ENCODE measurements at places on chromosomes 5 and 9. TPM values are rescaled to one million over a fixed set of nuclear protein-coding genes. Genes with fewer than 3 reads are reported as not detected.
A peak's percentile ranks its signal among the peaks of the same experiment; 100 is the strongest.

Gene UBTD2
- 38.8 TPM for total RNA-seq

DNA sequence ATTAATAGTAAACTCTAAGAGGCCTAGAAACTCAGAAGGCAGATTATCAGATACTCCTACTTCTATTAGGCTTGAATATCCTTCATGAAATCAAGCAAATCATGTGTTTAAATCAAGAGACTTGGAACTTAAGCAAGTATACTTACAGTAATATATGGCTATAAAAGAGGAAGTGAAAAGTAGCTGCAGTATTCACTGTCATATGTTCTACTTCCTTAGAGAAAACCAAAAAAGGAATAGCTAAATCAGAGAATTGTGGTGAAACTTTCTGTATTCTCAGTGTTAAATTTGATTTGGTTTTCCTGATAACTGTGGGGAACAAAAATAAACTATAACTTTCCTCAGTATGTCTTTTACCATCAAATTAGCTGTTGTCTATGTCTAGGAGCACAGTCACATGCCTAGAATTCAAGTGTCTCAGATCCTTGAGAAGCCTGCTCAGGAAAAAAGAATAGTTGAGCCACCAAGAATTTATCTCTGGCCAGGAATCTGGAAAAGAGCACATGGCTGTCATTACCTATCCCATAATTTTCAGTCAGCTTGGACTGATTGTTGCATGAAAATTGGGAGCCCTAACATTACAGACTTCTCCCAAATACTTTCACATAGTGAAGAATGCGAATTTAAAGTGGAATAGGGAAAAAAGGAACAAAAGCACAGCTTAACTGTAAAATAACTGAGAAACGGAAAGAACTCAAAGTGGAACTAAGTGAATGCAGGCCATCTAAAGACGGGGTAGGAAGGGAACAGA is 1.7 kb downstream of the FKBP15 start:
- H3K4me3 ChIP-seq: peak overlapping the region; percentile 97
- DNase-seq: no peak
- H3K27ac ChIP-seq: no peak overlapping the region

- no peak overlapping the region for H3K4me3 ChIP-seq
- H3K27me3 ChIP-seq: peaks cover 3% of the 10 kb centered on the region
- H3K27ac ChIP-seq: no peak overlapping the region
Observed at GRCh38 chr5:80284720-80285119, 28.9 kb upstream of the SERINC5 start.

DNA sequence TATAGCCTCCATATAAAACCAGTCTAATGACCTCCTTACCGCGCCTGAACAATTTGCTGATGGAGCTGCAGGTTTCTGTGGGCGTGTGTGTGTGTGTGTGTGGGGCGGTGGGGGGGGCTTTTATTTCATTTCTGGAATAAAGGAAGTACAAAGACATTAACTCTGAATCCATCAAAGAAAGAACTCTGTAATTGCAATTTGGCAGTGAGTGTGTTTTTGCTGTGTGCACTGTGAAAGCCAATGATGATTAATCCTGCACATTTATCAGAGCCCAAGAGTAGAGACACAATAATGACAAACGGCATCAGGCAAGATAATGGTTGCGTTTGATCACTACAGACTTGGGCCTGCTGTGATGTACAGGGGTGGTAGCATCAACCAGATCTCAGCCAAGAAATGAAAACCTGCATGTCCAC is 29.3 kb upstream of the NDFIP1 start:
- H3K4me3 ChIP-seq: no peak overlapping the region
- H3K27me3 ChIP-seq: no peaks in the 10 kb centered on the region
- no peaks in the 10 kb centered on the region for H3K36me3 ChIP-seq
- H3K27ac ChIP-seq: no peak overlapping the region

Gene PRKAA1
- 95.4 TPM for total RNA-seq

DNA sequence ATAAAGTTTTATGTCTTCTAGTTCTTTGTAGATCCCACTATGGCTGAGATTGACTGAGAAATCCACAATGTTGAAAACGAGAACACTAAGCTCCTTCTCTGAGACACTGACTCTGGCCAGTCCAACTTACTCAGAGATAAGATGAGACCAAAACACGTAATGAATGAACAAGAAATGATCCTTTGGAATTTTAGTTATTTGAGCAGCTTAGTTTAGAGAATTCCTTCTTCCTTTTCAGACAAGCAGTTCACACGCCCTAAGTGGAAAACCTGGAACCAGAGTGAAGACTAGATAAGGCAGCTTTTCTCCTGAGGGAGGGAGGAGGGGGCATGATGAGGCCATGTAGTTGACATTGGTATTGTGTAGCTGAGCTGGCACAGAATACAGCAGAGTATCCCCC is 139.6 kb downstream of the GABRB2 start:
- no peaks in the 10 kb centered on the region for H3K36me3 ChIP-seq
- no peak overlapping the region for H3K27ac ChIP-seq
- DNase-seq: no peak
- H3K4me1 ChIP-seq: no peaks in the 10 kb centered on the region
- H3K27me3 ChIP-seq: no peaks in the 10 kb centered on the region

Gene TMEM171
- not detected for total RNA-seq

GRCh38 chr9:93660352-93661046 is 84.1 kb downstream of the PHF2 start:
- no peak overlapping the region for H3K27ac ChIP-seq
- no peak overlapping the region for H3K4me3 ChIP-seq
- H3K36me3 ChIP-seq: peaks cover 14% of the 10 kb centered on the region

Gene INSL6
- total RNA-seq: not detected

DNA sequence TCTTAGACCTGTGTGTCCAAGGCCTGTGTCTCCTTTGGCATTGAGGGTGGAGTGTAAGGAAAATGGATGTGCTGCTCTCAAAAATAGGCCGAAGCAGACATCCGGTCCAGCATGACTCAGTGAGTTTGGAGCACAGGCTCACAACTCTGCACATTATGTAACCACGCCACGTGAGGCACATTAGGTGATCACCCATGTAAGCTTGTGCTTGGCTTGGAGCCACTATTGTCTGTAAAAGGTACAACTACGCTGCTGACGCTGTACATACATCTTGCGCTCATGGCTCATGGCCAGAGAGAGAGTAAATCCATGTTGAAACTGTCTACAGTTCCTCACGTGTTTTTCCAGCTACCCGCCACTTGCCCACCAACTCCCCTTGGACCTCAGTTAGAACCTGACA is 177.5 kb downstream of the PDE4D start:
- peaks cover 9% of the 10 kb centered on the region for H3K36me3 ChIP-seq
- no peak for DNase-seq
- H3K27ac ChIP-seq: no peak overlapping the region
- H3K4me1 ChIP-seq: no peaks in the 10 kb centered on the region
- H3K27me3 ChIP-seq: peaks cover 3% of the 10 kb centered on the region

DNA sequence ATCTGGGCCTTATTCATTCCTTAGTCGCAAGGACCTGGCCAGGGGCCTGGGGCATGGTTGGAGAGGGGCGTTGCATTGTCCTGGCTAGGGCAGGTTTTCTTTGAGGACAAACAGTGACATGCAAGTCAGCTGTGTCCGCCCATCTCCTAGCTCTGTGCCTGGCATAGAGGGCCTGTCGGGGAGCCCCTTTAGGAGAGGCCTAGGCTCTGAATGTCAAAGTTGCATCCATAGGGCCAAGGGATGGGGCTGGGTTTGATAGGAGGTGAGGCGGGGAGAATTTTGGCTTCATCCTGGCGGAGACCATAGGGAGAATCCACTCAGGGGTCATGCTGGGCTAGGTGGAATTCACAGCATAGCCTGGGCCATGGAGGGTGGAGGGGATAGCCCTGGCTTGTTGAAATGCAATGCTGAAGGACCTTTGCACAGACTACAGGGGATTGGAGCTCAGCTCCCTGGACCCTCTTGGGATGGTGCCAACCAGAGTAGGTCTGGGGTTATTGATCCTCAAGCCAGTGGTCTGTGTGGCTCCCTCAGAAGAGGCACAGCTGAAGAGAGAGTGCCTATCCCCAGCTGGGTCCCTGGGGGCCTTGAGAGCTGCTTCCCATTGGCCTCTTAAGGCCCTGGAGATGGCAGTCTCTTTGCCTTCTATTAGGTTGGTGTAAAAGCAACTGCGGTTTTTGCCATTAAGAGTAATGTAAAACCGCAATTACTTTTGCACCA is 104.0 kb downstream of the RGS3 start:
- peaks cover 27% of the 10 kb centered on the region for H3K27me3 ChIP-seq
- H3K27ac ChIP-seq: no peak overlapping the region
- H3K4me1 ChIP-seq: peaks cover 46% of the 10 kb centered on the region

GRCh38 chr9:110979636-110980035 is 58.6 kb downstream of the LPAR1 start:
- peaks cover 33% of the 10 kb centered on the region for H3K4me1 ChIP-seq
- H3K27ac ChIP-seq: peak overlapping the region; percentile 74
- no peaks in the 10 kb centered on the region for H3K36me3 ChIP-seq
- H3K27me3 ChIP-seq: peaks cover 2% of the 10 kb centered on the region
- DNase-seq: no peak

- H3K4me1 ChIP-seq: peaks cover 6% of the 10 kb centered on the region
- no peaks in the 10 kb centered on the region for H3K27me3 ChIP-seq
- H3K27ac ChIP-seq: no peak overlapping the region
- peak; percentile 17 for DNase-seq
Observed at GRCh38 chr5:127562252-127562651, 44.8 kb downstream of the PRRC1 start.

DNA sequence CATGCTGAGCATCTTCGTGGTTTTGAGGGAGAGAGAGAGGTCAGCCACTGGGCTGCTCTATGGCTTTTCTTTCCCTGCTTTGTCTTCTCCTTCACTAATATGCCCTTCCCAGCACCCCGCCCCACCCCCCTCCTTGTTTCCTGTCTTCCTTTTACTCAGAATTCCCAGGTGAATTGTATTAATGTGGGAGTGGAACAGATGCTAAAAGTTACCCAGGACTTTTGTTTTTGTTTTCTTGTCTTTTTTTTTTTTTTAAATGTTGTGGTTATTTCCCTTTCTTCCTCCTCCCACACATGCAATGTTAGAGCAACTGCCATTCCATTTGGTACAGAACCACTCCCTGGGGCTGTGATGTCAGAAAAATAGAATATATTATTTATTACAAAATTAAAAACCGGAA is 442.7 kb upstream of the CD180 start:
- H3K27ac ChIP-seq: no peak overlapping the region
- no peaks in the 10 kb centered on the region for H3K27me3 ChIP-seq
- H3K36me3 ChIP-seq: peaks cover 3% of the 10 kb centered on the region
- no peak overlapping the region for H3K4me3 ChIP-seq

DNA sequence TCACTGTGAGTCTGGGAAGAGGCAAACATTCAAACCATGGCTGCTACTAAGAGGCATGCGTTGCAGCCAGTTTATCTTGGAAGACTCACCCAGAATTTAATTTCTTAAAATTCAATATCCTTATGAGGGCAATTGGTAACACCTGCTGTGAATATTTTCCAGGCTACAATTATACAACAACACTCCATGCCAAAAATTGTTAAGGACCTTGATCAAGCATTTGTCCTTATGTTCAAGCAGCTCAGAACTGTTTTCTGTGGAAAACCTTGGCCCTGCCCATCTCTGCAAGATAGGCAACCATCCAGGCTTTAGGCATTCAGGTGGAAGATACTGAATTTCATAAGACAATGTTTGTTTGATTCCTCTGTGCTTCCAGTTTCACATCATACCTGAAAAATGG is 327.8 kb downstream of the FBXL7 start:
- DNase-seq: no peak
- no peak overlapping the region for H3K4me3 ChIP-seq
- H3K4me1 ChIP-seq: no peaks in the 10 kb centered on the region
- no peaks in the 10 kb centered on the region for H3K36me3 ChIP-seq
- H3K27ac ChIP-seq: no peak overlapping the region

GRCh38 chr5:115393239-115393638 is 96.8 kb upstream of the CCDC112 start:
- H3K27me3 ChIP-seq: no peaks in the 10 kb centered on the region
- no peaks in the 10 kb centered on the region for H3K36me3 ChIP-seq
- no peak overlapping the region for H3K4me3 ChIP-seq
- DNase-seq: no peak

GRCh38 chr5:42718591-42718990 is 38.0 kb upstream of the CCDC152 start:
- H3K36me3 ChIP-seq: no peaks in the 10 kb centered on the region
- H3K27me3 ChIP-seq: no peaks in the 10 kb centered on the region
- no peak overlapping the region for H3K27ac ChIP-seq

GRCh38 chr9:26606756-26607155 is 285.8 kb downstream of the CAAP1 start:
- no peaks in the 10 kb centered on the region for H3K36me3 ChIP-seq
- DNase-seq: no peak
- peaks cover 2% of the 10 kb centered on the region for H3K4me1 ChIP-seq
- peaks cover 2% of the 10 kb centered on the region for H3K27me3 ChIP-seq

Gene DNAH5
- total RNA-seq: 0.80 TPM

Gene IQGAP2
- total RNA-seq: 43.4 TPM

DNA sequence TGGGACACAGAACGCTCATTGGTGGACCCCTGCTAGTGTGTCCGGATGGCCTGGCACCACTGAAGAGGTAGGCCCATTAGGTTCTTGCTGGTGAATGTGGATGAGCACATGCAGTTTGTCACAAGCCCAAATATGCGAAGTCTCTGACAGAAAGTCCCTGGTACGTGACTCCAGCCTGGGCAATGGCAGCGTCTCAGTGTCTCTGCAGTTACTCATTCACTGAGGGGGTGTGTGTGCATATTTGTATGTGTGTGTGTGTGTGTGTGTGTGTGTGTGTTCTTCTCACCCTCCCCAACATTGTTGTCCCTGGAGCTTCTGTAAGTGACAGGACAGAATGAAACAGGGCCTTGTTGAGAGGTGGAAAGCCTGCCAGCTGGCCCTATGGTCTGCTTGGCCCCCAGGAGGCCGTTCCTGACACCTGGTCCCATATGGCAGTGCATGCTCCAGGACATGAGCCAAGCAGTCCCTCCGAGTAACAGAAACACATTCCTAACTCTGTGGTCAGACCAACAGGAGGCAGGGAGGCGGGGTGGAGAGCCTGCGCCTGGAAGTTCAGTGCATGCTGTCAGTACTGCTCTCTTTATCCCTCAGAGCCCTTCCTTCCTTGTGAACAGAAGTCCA is 169.9 kb downstream of the SLC28A3 start:
- H3K27me3 ChIP-seq: peaks cover 3% of the 10 kb centered on the region
- no peaks in the 10 kb centered on the region for H3K36me3 ChIP-seq
- no peak overlapping the region for H3K27ac ChIP-seq
- H3K4me3 ChIP-seq: no peak overlapping the region
- no peak for DNase-seq

- no peak overlapping the region for H3K4me3 ChIP-seq
- H3K27me3 ChIP-seq: no peaks in the 10 kb centered on the region
- no peaks in the 10 kb centered on the region for H3K4me1 ChIP-seq
- DNase-seq: no peak
- H3K36me3 ChIP-seq: no peaks in the 10 kb centered on the region
- H3K27ac ChIP-seq: no peak overlapping the region
Observed at GRCh38 chr5:160851451-160851850, 560 bp downstream of the ATP10B start.

- peak; percentile 88 for DNase-seq
- no peak overlapping the region for H3K4me3 ChIP-seq
- peaks cover 2% of the 10 kb centered on the region for H3K27me3 ChIP-seq
- H3K27ac ChIP-seq: no peak overlapping the region
- H3K4me1 ChIP-seq: peaks cover 2% of the 10 kb centered on the region
- H3K36me3 ChIP-seq: no peaks in the 10 kb centered on the region
Observed at GRCh38 chr5:69334793-69335268, 2.2 kb upstream of the CCDC125 start.

- H3K4me1 ChIP-seq: peaks cover 6% of the 10 kb centered on the region
- no peak overlapping the region for H3K4me3 ChIP-seq
- H3K27me3 ChIP-seq: no peaks in the 10 kb centered on the region
- no peak overlapping the region for H3K27ac ChIP-seq
Observed at GRCh38 chr5:89690331-89690730, 719.2 kb downstream of the CETN3 start.

- peaks cover 31% of the 10 kb centered on the region for H3K4me1 ChIP-seq
- H3K36me3 ChIP-seq: no peaks in the 10 kb centered on the region
- H3K4me3 ChIP-seq: no peak overlapping the region
- no peak overlapping the region for H3K27ac ChIP-seq
Observed at GRCh38 chr5:124806373-124807077, 60.1 kb upstream of the ZNF608 start.
